Activated CD4-positive, alpha-beta T cell treated with anti-CD3 and anti-CD28 coated beads for 24 hours (primary cell): ENCODE measurements at places on chromosomes 11 and 22.

- DNase-seq = no peak
Measured at GRCh38 chr11:890794-891540, 19.6 kb downstream of the CHID1 start.

DNA sequence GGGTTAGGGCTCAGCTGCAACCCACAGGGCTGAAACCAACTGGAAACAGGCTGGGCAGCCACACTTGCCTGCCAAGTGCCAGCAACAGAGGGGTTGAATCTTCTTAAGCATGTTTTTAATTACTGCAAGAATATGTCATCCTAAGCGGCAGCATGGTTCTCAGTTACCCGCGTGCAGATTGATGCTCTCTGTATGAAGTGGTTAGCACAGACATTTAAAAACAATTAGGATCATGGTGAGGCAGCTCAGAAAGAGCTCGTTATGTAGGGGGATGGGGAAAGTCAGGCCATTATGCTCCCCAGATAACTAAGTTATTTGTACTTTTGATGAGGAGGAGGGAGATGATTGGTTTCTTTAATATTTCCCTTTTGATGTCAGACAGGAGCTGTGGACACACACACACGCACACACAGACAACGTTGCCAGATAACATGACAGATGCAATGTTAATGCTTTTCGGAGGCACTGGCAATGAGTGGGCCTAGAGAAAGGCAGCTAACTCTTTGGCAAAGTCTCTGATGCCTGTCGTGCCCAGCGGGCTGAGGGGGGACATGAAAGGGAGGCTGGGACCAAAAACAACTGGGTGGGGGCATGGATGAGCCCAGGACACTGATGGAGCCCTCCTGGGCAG lies 389.7 kb downstream of the NXPE2 start:
- no peak for DNase-seq

DNA sequence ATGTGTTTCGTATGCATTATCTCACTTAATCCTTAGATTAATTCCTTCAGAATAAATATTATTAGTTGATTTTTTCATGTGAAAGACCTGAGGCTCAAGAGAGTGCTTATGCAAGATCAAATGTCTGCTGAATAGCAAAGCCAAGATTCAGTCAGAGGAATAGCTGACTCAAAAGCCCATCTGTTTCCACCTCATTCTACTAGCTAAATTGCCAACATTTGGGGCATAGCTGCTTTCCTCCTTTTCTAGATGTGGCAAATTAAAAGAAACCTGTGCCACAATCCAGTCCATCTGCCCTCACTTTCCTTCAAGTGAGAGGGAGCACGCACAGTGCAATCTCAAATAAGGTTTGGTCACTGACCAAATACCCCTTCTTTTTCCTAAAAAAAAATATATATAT lies 121.1 kb downstream of the PAX6 start:
- no peak for DNase-seq

DNA sequence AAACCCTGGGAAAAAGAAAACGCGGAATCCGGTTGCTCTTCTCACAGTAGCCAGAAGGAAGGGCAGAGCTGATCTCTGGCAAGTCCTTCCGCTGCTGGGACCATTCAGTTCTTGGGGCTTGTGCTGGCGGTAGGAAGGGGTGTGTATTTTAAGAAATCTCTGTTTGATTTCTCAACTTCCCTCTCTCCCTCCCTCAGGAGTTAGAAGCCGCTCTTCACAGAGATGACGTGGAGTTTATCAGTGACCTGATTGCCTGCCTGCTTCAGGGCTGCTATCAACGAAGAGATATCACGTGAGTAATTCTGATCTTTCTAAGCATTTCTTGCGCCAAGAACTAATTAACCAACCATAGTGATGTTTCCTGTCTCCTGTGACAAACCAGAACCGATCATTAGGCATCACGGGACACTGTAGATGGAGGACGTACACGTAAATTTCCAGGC lies 85.9 kb upstream of the SLC25A18 start:
- DNase-seq = no peak

GRCh38 chr11:45303316-45303715 lies 17.2 kb upstream of the SYT13 start:
- no peak for DNase-seq

- no peak for DNase-seq
Measured at GRCh38 chr22:47115518-47115890, 353.1 kb downstream of the TBC1D22A start.

GRCh38 chr11:5688482-5688881 lies 1.1 kb upstream of the TRIM22 start:
- no peak for DNase-seq

- DNase-seq = no peak
Measured at GRCh38 chr11:118275176-118275575, 11.1 kb upstream of the MPZL2 start.

GRCh38 chr11:10982704-10983510 lies 125.1 kb upstream of the ZBED5 start:
- no peak for DNase-seq

DNA sequence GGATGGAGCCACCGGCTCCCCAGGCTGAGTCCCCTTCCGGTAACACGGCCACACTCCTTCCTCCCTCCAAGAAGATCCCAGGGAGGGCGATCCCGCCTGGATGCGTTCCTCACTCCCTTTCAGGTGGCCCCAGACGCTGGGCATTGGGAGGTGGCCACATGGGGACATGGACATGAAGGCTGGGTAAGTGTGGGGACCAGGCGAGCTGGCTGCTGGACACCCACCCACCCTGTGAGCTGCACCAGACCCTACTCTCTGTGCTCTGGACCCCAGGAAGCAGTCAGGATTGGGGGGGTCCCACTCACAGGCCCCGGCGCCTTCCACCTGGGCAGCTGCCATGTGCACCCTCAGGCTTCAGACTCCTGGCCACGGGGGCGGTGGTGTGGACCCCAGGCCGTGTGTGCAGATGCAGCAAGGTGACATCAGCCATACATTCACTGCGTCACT lies 932.8 kb downstream of the BRD1 start:
- no peak for DNase-seq

DNA sequence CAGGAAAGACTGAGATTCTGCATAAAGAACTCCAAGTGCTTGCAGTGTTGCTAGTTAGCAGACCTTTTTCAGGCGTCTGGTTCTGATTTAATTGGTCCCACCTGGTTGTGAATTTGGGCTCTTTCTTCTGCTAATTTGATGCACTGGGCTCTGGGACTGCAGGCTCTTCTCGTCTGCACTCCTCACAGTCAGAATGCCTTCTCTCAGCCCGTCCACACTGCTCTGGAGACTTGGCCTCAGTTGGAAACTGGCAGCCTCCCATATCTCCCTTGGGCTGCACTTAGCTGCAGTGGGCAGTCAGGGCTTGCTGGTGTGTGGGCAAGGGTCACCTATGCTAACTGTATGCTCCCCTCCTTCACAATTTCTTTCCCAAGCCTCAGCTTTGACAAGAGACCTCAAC lies 1.5 kb downstream of the TRIM6 start:
- DNase-seq = no peak

GRCh38 chr11:115276191-115276590 lies 228.0 kb downstream of the CADM1 start:
- no peak for DNase-seq

DNA sequence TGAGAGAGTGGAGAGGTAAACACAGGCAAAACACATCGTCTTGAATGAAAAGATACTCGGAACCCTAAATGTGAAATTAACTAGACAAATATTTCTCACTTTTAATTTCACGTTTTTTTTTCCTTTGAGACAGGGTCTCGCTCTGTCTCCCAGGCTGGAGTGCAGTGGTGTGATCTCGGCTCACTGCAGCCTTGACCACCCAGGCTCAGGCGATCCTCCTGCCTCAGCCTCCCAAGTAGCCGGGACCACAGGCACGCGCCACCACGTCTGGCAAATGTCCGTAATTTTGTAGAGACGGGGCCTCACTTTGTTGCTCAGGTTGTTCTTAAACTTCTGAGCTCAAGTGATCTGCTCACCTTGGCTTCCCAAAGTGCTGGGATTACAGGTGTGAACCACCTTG lies 7.4 kb upstream of the SHANK3 start:
- DNase-seq = no peak

DNA sequence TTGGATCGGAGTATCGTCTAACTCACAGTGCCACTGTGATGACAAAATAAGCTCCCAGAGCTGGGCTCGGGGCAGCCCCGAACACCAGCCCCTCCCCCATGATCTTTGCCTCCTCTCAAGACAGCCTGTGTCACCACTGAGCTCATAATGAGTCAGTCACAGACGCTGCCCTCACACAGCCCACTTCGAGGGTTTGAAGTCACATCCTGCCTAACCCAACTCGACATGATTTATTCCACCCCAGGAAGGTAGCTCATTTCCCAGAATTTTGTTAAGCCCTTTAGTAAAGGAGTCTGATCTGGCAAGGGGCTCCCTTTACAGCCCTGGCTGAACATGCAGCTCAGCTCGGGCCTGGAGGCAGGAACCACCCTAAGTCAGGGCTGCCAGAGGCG lies 22.8 kb downstream of the MYH9 start:
- DNase-seq = peak; percentile 85

DNA sequence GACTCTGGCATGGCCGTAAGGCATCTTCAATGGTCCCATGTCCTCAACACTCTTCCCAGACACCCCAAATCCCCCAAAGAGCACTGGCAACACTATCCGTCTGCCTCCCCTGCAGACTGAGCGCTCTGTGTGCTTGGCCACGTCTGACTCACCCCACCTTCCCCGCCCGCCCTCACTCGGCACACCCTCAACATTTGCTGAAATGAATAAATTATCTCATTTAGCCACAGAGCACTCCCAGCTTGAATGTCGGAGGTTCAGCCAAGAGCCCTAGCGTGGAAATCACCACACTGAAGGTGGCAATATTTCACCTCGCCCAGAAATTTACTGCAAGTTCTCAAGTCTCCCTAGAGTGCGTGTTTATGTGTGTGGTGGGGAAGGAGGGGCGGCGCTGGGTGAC lies 46.6 kb upstream of the TCF20 start:
- DNase-seq = peak; percentile 33

GRCh38 chr11:118643142-118643994 lies 36.0 kb downstream of the PHLDB1 start:
- no peak for DNase-seq

DNA sequence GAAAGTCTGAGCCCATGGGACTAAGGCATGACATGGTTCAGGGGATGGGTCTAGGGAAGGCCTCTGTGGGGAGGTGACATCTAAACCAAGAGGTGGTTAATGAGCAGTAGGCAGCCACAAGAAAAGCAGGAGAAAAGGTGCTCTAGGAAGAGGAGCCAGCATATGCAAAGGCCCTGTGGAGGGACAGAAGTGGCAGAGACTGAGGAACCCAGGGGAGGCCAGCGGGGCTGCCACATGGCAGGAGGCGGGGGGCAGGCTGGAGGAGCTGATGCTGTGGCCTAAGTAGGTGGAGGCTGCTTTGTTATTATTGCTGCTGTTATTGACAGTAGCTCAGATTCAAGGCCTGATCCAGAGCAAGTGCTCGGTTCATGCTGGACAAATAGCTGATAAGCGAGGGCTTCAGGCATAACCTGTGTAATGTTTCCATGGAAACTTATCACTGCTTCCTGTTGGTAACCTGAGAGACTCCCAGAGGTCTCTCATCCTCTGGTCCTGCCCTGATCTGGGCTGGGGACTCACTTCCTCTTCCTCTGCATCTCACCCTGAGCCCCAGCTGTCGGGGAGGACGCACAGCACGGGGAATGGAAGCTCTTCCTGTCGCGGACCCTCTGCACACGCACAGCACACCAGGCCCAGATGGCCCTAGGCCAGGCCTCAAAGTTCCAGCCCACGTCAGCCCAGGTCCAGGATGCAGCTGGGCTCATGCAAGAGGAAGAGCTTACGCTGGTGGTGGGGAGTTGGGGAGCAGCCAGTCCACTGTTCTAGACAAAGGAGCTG lies 75.2 kb upstream of the TP53I11 start:
- no peak for DNase-seq

DNA sequence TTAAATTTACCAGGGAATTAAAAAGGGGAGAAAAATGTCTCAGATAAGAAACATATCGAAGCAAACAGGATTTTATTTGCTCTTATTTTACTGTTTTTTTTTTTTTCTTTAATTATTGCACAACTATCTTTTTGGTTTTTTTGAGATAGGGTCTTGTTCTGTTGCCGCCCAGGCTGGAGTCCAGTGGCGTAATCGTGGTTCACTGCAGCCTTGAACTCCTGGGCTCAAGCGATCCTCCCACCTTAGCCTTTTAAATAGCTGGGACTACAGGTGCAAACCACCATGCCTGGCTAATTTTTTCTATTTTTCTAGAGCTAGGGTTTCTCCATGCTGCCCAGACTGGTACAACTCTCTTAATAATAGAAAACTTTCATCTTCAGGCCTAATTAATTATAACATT lies 32.5 kb downstream of the DRG1 start:
- no peak for DNase-seq

- DNase-seq = no peak
Measured at GRCh38 chr11:77467233-77467632, 6.7 kb downstream of the PAK1 start.

GRCh38 chr11:15929371-15929901 lies 426.9 kb downstream of the SOX6 start:
- no peak for DNase-seq

- DNase-seq = no peak
Measured at GRCh38 chr11:74371269-74372052, 26.8 kb downstream of the PGM2L1 start.

- no peak for DNase-seq
Measured at GRCh38 chr11:35413598-35413997, 5.8 kb downstream of the SLC1A2 start.

DNA sequence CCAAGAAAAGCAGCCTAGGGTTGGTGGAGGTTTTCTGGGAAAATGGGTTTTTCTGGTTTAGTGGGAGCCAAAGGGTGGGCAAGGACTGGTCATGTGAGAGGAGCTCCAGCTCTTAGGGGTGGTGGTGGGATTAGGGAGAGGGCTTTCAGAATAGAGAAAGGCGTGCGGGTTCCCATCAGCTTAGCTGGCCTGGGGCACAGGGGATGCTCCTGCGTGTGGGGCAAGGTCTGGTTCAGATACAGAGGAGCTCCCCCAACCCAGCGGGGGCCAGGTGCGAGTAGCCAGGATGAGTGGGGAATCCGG lies 644 bp downstream of the TMEM134 start:
- no peak for DNase-seq

DNA sequence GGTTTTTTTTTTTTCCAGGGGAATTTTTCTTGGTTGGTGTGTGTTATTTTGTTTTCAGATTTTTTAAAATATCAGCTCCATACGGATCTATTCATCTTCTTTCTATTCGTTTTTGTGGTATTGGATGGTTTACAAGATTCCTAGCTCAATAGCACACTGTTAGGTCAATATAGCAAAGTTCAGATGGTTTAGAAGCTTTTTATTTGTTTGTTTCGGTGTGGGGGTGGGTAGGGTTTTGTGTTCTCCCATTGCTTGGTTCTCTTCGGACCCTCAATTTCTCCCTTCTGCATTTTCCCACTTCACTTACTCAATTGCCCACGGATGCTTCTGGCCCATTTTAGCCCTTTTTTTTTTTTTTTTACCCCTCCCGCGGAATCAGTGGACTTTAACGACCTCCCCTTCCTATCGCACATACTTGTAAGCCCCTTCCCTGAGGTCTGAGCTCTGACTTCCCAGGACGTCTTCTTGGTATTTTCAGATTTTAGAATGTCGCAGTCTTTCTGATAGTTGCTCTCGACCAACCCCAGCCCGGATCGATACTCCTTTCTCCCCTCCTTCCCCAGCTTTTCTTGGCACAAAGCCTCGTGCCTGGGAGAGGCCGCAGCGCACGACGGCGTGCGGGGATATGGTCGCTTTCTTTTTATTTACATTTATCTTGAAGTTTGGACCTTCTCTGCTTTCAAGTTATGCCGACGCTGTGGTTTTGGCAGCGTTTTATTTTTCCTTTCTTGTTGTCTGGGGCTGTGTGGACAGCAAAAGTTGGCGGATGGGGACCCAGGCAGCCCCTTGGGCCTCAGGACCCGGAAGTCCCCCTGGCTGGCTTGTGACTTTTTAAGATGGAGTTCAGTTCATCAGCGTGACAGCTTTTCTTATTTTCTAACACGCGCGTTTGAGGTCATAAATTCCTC lies 4.4 kb upstream of the SPDYC start:
- DNase-seq = no peak

- no peak for DNase-seq
Measured at GRCh38 chr22:35629406-35630216, 12.5 kb upstream of the MB start.
